Mesothelial cell of epicardium (in vitro differentiated cells): ENCODE measurements at places on chromosomes 3 and 15.
A peak's percentile ranks its signal among the peaks of the same experiment; 100 is the strongest.

GRCh38 chr3:112377568-112378071 is 44.7 kb downstream of the CD200 start:
- H3K36me3 ChIP-seq, result no peaks in the 10 kb centered on the region
- H3K4me3 ChIP-seq, result no peak overlapping the region
- H3K27ac ChIP-seq, result peak overlapping the region; percentile 95
- no peaks in the 10 kb centered on the region for H3K27me3 ChIP-seq

DNA sequence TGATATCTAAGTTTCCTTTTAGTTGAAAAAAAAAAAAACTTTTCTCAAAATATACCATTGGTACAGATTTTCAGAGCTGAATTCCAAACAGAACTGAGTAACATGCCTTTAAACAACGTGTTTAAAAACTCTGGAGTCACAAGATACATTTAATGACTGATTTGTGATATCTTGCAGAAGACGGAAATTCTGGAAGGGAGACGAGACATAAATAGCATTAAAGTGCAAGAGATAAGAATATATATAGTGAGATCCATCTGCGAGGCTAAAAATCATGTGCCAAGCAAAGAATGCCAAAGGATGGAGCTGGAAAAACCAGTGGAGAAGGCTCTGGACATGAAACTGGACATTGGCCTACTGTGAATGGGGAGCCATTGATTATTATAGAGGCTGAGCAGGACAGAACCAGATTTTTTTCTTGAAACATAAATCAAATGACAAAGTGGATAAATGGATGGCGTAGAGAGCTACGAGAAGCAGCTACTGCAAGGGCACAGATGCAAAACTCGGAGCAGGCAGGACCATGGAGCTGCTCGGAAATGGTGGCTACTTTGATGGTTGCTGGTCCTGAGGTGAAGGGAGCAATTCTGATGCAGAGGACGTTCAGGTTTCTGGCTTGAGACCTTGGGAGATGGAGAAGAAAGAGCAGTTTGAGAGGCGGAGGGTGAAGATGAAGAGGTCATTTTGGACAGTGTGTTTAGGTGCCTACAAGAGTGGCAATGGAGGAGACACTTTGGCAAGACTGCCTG is 88.8 kb downstream of the CPN2 start:
- peaks cover 62% of the 10 kb centered on the region for H3K4me1 ChIP-seq
- no peak for DNase-seq

DNA sequence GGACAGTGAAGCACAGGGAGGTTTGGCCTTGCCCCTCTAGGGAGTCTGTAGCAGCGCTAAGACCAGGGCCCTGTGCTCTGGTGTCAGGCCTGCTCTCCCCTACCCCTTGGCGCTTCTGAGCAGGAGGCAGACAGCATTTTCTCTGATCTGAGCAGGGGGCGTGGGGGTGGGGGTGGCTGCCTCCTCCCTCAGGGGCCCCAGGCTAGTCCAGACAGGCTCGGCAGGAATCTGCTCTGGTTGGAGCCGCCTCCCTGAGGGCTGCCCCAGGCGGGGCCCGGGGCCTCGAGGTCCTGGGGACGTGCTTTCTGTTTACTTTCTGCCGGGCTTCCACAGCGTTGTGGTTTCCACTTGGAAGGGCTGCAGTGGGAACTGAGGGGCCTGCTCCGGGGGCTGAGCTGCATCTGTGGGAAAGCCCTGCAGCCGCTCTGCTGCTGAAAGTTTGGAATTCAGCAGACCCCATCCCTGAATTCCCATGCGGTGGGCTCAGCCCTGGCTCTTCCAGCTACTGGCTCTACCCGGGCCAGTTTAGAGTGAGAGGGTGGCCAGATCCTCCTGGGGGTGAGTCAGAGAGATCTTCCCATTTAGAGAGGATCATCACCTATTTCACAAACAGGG is 105.4 kb downstream of the LINGO1 start:
- peaks cover 58% of the 10 kb centered on the region for H3K4me1 ChIP-seq
- no peak overlapping the region for H3K4me3 ChIP-seq
- no peaks in the 10 kb centered on the region for H3K27me3 ChIP-seq
- peak; percentile 81 for DNase-seq

DNA sequence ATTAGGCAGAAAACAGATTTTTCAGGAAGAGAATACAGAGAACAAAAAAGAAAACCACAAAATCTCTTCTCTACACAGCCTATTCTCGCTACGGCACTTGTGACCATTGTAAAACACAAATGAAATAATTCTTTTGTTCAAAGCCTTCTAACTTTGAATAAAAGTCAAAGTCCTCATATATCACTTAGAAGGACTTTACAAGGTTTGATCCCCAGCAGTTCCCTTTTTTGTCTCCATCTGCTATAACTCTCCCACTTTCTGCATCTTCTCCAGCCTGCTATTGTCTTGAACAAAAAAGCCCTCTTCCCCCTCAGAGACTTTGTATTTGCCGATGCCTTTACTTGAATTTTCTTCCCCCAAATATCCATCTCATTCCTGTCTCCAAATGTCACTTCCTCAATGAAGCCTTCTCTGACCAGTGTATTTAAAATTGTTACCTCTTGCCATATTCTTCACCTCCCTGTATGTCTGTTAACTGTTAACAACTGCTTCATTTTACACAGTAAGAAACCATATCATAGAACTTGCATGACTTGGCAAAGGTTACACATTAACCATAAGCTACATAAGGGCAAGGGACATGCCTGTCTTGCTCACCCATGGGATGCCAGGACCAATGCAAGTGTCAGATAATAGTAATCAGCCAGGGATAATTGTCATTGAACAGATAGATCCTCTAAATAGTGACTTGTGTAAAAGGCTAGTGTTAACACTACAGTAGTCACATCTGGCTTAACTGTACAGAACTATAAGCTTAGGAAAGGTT is 122.4 kb downstream of the CBLB start:
- no peak for DNase-seq
- no peaks in the 10 kb centered on the region for H3K27me3 ChIP-seq
- H3K4me1 ChIP-seq, result peaks cover 14% of the 10 kb centered on the region
- H3K4me3 ChIP-seq, result no peak overlapping the region

- H3K27ac ChIP-seq, result no peak overlapping the region
- H3K4me3 ChIP-seq, result no peak overlapping the region
- peaks cover 10% of the 10 kb centered on the region for H3K4me1 ChIP-seq
- no peak for DNase-seq
- H3K36me3 ChIP-seq, result no peaks in the 10 kb centered on the region
Observed at GRCh38 chr3:160956785-160957184, 148.4 kb downstream of the B3GALNT1 start.

DNA sequence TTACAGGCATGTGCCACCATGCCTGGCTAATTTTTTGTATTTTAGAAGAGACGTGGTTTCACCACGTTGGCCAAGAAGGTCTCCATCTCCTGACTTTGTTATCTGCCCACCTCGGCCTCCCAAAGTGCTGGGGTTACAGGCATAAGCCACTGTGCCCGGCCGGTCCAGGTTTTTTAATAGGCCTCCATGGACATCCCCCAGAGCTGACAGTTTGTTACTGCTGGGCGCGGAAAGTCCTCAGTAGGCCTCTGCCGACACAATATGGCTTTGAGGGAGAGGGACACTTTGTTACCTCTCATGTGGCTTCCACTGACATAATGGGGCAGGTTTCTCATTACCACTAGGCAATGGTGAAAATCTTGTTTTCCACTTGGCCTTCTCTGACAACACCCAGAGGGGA is 152.0 kb downstream of the WNT7A start:
- H3K27me3 ChIP-seq, result no peaks in the 10 kb centered on the region
- no peaks in the 10 kb centered on the region for H3K4me1 ChIP-seq
- no peaks in the 10 kb centered on the region for H3K36me3 ChIP-seq
- H3K4me3 ChIP-seq, result no peak overlapping the region
- no peak overlapping the region for H3K27ac ChIP-seq

DNA sequence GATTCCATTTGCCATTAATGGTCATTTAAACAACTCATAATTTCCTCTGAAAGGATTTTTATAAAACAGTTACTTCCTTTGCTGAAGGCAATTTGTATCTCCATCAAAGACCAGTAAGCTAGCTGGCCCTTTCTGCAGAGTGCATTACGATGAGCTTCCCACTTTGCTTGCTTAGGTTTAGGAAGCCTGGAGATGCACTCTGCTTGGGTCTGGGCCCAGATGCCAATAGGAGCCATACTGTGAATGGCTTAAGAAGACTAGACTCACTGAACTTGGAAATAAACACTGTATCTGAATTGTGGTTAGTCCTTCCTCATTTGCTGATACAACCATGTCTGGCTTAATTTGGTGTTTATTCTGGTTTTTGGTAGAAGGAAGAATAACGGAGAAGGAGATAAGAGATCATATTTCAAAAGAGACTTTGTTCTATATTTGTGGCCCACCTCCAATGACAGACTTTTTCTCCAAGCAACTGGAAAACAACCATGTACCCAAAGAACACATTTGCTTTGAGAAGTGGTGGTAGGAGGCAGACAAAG is 38.1 kb downstream of the OXNAD1 start:
- H3K36me3 ChIP-seq, result peaks cover 40% of the 10 kb centered on the region
- H3K4me3 ChIP-seq, result no peak overlapping the region
- no peak for DNase-seq

DNA sequence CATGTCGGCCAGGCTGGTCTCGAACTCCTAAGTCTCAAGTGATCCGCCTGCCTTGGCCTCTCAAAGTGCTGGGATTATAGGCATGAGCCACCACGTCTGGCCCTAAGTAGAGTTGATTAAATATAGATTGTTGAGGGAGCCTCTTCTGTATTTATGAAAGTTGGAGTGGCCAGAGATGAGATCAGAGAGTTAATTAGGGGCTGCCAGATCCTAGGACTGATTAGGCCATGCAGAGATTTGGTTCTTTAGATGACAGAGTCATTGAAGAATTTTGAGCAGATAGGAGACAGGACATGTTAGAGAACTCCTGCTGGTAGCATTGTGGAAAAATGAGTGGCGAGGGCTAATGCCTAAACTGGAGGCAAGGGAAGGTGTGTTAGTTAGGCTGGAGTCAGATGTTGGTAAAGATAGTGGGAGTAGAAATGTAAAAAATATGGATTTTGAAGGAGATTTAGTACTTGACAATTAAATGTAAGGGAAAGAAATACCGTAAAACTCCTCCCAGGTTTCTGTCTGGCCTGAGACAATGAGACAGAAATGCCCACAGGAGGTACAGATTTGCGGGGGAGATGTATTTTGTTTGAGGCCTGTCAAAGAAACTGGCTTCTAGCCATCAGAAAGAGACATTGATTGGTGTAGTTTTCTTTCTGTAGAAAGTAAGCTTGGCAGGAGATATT is 23.4 kb downstream of the SACM1L start:
- peak overlapping the region; percentile 63 for H3K27ac ChIP-seq
- DNase-seq, result no peak
- H3K27me3 ChIP-seq, result no peaks in the 10 kb centered on the region
- H3K4me3 ChIP-seq, result no peak overlapping the region
- peaks cover 32% of the 10 kb centered on the region for H3K36me3 ChIP-seq
